ENCODE measurements at places on chromosomes 4 and X.

- DNase-seq: no peak
These were observed 83.5 kb upstream of the SPIN4 start for GRCh38 chrX:63434665-63435064.

DNA sequence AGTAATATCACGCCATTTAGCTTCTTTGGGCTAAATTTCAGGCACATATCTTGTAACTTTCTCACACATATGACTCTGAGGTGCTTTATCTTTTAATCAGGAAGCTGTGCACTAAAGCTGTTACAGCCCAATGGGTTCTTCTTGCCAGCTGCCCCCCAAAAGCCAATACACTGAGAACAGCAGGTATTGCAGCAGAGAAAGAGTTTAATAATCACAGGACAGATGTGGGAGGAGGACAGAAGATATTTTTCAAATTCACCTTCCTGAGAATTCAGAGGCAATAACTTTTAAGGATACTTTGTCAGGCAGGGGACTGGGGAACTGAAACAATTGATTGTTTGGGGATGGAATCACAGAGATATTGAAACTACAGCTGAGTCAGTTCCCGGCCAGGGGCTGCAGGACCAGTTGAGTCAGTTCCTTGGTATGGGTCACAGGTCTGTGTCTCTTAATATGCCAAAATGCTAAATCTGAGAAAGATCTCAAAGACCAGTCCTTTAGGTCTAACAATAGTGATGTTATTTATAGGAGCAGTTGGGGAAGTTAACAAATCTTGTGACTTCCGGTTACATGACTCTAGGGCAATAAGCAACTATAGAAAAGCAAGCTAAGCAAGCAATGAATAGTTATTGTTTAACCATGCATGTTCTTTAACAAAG is 28.1 kb downstream of the DDIT4L start:
- no peak for DNase-seq

DNA sequence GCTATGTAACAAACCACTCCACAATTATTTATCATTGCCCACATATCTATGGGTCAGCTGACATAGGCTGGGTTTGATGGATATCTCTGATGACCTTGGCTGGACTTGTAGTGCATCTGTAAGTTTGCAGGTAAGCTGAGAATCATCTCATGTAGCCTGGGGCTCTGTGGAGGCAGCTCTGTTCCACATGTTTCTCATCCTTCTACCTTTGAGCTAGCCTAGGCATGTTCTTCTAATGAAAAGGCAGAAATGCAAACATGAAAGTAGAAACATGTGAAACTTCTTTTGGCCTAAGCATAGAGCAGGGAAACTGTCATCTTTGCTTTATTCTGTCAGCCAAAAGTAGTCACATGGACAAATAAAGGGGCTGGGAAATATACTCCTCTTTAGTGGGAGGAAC is 18.2 kb downstream of the MRPL1 start:
- no peak for DNase-seq

GRCh38 chr4:25567253-25567652 is 88.4 kb upstream of the SLC34A2 start:
- DNase-seq: no peak

Measured in activated T-cell treated with anti-CD3 and anti-CD28 coated beads for 4 hours (primary cell).